ENCODE measurements at places on chromosomes 1 and 21.

DNA sequence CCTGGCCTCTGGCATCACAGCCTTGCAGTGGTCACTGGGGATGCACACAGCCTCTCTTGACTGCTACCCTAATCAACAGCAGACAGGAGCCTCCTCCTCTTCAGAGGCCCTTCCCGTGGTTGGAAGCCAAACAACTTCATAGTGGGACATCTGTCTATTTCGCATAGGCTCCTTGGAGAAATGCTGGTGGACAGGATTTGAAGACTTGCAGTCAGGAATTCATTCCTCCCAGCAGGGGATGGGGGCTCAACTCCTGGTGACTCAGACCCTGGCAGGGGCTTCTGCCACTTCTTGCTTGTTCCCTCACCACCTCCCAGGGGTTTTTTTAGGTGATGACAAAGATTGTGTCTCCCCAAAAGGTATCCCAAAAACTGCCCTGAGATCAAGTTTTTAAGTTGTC, 191.7 kb upstream of the CAMK1G start:
- DNase-seq = no peak

- DNase-seq = no peak
These were observed 8.5 kb upstream of the DENND2D start for GRCh38 chr1:111208921-111209320.

DNA sequence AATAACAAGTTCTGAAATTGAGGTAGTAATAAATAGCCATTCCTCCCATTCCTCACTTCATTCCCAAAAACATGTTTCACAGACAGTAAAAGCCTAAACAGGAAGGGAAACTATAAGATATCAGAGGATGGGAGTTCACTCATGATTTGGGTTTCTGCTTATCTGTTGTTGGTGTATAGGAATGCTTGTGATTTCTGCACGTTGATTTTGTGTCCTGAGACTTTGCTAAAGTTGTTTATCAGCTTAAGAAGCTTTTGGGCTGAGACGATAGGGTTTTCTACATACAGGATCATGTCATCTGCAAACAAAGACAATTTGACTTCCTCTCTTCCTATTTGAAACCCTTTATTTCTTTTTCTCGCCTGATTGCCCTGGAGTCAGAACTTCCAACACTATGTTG, 26.0 kb upstream of the POFUT2 start:
- no peak for DNase-seq

DNA sequence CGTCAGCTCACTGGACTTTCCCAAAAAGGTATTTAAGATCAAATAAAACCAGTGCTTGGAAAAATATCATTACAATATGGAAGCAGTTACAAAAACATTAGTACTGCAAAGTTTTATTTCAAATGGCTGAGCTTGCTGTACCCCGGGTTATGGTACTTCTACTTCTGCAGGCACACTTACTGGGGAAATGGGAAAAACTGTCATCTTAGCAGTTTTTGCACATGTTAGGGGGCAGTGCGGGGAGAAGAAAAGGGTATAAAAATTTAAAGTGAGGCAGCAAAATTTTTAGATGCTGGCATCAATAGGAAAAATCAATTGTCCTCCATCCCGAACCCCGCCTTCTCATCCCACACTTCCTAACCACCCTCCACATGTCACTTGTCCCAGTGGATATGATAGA, 133.4 kb downstream of the ATG4C start:
- DNase-seq = no peak

GRCh38 chr1:32215629-32216480, 6.3 kb downstream of the TMEM234 start:
- DNase-seq = no peak

DNA sequence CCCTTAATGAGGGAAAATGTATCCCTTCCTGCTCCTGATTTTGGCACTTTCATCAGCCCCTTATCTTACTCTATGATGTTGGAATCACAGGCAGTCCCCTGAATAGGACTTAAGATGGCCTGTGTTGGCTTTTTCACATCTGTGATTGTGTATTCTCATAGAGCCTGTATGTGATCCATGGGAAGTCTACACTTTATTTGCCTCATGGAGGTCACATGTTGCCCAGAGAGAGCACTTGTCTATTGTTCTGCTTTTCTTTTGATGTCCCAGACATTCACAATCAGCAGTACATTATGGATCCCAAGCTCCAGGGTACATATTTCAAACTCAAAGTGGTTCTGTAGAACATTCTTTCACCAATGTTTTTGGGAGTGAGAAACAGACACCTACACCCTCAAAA, 885.2 kb upstream of the ADGRL2 start:
- DNase-seq = no peak

GRCh38 chr1:52474807-52475206, 70.4 kb downstream of the PRPF38A start:
- DNase-seq = no peak

DNA sequence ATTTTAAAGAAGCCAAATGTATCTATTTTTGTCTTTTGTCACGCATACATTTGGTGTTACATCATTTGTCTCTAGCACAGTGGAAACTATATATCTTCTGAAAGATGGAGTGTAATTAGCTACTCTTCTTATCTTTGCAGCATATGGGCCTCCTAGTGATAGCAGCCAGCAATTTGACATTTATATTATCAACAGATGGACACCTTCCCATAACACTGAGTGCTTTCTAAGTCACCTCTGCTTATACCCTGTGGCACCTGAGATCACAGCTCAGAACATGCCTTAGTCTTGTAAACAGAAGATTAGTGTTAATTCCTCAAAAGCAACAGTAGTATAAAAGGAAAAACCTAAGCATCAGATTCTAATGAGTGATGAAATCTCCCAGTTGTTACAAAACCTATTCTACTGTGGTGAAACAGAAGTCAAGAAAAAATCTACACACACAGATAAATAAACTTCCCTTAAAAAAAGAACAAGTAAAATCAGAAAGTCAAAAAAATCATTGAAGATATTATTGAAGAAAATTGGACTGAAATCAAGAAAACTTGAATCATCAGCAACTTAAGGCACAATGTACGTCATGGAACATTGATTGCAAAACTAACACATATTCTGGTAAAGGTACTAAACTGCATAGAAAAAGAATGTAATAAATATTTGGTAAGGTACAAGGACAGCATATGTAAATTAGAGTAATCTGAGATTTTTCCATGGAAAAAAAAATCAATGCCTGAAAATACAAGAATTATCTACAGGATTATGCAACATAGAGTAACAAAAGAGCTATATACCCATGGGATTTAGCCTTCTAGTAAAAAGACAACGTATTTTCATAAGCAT, 61.7 kb downstream of the KCNT2 start:
- DNase-seq = no peak

DNA sequence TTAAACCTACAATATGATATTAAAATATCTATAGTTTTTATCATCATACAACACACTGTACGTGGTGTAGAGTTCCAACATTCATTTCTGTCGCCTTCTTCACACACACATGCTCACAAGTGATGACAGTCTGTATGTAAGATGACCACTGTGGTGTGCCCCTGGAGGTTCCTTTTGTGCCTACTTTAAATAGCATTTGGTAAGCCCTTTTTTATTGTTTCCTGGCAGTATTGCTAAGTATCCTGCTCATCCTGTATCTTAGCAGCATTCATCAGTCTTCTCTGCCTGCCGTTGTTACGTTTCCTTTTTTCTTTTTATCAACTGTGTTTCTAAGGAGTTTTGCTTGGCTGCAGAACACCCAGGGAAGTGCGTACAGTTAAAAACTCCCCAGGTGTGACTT, 231.4 kb downstream of the CHRM3 start:
- no peak for DNase-seq

- DNase-seq = no peak
These were observed 111.1 kb upstream of the ETV3 start for GRCh38 chr1:157249326-157249725.

DNA sequence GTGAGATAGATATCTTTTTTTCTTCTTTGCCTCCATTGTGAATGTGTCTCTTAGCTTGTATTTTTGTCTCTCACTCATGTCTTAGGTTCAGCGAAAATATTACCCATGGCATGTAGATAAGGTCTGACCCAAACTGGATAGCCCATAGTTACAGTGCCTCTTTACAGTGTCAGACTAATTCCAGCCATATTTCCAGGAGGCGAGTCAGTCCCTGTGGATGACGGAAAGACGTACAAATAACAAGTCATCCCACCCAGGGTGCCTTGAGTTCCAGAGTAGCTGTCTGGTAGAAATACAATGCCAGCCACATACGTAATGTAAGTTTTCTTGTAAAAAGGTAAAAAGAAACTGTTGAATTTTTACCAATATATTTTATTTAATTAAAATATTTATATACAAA, 157.3 kb downstream of the ZNF281 start:
- no peak for DNase-seq

DNA sequence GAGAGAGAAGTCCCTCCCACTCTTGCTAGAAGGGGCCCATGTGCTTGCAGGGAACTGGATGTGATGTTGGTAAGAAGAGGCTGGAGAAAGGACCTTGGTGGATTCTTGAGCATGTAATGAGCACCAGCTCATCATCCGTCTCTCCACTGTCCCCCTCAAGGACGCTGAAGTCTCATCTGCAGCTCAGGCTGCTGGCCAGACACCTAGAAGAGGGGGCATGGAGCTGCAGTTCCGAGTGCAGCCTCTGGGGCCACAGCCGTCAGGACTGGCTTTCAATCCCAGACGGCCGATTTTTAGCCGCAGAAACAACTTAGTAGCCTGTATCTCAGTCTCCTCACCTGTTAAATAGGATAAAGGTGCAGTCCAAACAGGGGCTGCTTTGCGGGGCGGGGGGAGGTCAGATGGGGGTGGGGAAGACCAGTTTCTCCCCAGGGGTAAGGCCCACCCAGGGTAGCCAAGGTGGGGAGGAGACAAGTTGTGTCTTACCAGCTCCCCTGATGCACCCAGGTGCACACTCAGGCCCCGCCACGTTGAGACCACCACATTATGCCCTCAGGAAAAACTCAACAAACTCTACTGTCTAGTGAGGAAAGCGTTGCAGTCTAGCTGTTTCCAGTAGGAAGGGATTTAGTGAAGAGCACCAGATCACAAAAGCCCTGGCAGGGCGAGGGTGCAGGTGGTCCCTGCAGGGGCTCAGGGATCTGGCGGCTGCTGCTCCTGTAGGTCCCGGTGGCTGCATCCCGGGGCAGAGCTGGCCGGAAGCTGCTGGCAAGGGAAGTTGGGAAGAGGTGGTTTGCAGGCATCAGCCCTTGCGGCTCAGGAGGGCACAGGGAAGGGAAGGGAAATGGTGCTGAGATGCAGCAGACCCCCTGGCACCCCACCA, 29.5 kb downstream of the LDLRAP1 start:
- DNase-seq = no peak

DNA sequence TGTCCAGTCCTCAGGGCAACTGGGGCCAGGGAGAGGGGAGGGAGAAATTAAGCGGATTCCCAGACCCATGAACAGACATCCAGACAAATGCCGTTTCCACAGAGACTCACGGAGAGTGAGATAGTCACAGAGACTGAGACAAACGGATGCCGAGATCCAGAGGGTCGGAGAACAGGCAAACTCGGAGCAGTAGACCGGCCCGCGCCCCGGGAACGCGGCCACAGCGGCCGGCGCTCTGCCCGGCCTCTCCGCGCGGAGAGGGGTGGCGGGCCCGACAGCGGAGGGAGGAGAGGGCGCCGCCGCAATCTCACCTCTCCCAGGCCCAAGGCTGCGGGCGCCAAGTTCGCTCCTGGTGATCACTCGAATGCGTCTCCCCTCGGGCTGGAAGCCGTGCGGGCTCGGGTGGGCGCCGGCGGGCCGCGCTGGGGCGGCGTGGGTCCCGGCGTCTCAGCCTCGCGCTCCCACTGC, 831 bp upstream of the FOXD2 start:
- DNase-seq = no peak

GRCh38 chr1:226937940-226938725, 2.0 kb upstream of the COQ8A start:
- no peak for DNase-seq

GRCh38 chr21:23017989-23018388, 2019.8 kb downstream of the NCAM2 start:
- DNase-seq = no peak

DNA sequence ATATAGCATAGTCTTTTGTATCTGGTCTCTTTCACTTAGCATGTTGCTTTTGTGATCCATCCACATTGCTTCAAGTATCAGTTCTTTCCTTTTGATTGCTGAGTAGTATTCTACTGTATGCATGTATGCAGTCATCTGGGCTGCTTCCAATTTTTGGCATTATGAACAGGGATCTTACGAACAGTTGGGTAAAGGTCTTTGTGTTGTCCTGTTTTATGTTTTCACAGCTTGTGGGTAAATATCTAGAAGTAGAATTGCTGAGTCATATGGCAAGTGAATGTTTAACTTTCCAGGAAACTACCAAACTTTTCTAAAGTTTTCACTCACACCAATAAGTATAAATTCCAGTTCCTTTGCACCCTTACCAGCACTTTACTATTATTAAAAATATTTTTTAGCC, 60.9 kb downstream of the LHX4 start:
- no peak for DNase-seq

GRCh38 chr1:162596514-162597170, 35.1 kb downstream of the UAP1 start:
- no peak for DNase-seq

GRCh38 chr1:29344336-29344735, 108.0 kb downstream of the PTPRU start:
- DNase-seq = no peak

GRCh38 chr1:8814865-8815264, 2.6 kb downstream of the RERE start:
- no peak for DNase-seq

GRCh38 chr1:110383251-110383990, 7.4 kb downstream of the SLC16A4 start:
- no peak for DNase-seq

GRCh38 chr1:55381983-55382382, 166.8 kb upstream of the USP24 start:
- no peak for DNase-seq

DNA sequence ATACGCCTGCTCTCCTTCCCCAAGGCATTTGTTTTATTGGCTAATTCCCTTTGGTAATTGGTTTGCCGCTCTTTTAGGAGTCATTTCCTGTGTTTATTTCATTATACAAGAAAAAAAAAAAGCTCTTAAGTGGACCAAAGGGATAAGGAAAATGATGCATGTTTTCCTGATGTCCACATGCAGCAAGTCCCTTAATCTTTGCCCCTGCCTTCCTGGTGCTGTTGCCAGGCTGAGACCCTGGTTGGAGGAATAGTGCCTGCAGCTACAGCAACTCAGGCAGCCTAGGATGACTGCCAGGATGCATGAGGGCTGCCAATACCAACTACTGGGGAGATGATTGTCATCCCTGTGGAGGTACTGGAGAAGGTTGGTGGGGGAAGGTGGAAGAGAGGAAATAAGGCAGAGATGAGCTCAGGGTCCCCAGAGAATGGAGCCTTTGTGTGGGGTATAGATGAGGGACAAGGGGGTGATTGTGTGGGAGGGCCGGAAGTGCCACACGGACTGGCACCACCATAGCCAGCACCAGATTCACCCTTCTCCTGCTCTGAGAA, 6.1 kb upstream of the GATAD2B start:
- no peak for DNase-seq

- no peak for DNase-seq
These were observed 76.2 kb downstream of the MDM4 start for GRCh38 chr1:204592246-204592948.

- peak; percentile 64 for DNase-seq
These were observed 78.9 kb downstream of the SLC66A1 start for GRCh38 chr1:19390901-19391595.

DNA sequence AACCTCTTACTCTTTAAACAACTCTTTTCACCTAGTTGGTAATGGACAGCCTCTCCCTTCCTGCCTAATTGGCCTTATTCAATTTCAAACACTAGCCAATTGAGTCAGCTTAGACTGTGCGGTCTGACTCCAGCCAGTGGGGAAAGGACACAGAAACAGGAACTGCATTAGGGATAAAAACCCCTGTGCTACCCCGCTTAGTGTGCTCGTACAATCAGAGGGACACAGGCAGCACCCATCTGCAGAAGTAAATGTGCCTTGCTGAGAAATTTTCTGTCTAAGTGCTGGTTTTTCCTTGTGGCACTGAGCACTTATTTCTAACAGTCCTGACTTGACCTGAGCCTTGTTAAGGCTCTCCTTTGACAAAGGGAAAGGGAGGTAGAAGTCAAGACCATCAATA, 6.0 kb upstream of the CD2 start:
- DNase-seq = no peak

Measured in stimulated activated naive CD4-positive, alpha-beta T cell (primary cell).